ENCODE measurements at places on chromosomes 5 and 9.

- DNase-seq = no peak
Observed at GRCh38 chr9:120532891-120533290, 47.1 kb downstream of the CDK5RAP2 start.

DNA sequence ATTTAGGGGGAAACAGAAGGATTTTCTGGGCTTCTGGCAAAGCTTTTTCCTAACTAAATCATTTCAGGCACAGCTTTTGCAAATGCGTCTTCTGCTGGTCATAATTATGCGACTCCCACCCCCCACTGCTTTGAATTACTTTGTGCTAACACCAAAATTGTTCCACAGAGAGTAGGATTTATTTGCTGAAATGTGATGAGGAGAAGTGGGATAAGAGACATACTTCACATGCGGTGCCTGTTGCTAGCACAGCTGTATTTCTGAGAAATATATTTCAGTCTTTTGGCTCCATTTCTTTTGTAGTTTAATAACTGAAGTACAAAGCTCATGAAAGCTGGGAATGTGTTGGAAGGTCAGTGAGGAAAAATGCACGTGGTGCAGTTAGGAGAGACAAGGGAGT, 83.2 kb upstream of the TAS2R1 start:
- DNase-seq = no peak

- no peak for DNase-seq
Observed at GRCh38 chr9:124259158-124259808, 1.5 kb downstream of the NEK6 start.

DNA sequence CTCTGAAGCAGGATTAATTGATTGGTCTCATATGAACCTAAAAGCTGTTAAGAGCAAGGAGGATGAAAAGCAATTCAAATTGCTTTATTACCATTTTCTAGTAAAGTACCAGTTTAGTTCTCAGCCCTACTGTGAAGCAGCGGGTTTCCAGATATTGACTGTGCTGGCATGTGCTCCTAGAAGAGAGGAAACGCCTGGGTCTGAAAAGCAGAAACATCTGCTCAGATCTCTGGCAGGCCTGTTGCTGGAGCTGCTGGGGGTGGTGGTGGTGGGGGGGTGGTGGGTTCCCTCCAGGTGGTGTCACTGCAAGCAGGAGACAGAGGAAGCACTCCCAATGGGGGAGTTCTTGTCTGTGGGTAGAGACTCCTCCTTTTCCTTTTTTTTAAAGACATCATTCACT, 105.5 kb upstream of the ZNF462 start:
- DNase-seq = no peak

DNA sequence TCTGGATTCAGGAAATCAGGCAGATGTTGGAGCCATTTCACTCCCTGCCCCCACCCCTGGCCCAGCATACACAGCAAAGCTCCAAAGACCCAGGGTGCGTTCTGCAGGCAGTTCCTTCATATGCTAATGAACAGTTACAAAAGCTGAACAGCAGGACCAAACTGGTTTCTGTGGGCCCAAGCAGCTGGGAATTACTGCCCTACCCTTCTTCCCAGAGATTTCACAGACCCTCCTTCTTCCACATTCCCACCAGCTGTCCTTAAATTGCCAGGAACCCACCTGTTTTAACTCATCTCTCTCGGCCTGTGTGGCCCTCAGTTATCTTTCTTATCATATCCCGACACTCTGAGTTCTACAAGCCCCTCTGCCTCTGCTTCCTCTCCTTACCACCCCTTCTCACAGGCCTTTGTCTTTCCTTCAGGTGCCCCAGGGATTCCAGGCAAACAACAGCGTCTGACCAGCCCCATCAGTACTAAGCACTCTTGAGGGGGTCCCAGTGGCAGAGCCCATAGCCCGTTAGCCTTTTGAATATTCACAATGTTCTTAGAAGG, 10.6 kb upstream of the F2RL1 start:
- no peak for DNase-seq

- no peak for DNase-seq
Observed at GRCh38 chr5:157568222-157568621, 7.4 kb downstream of the ADAM19 start.

- DNase-seq = no peak
Observed at GRCh38 chr9:31210978-31211570, 1173.4 kb upstream of the ACO1 start.

DNA sequence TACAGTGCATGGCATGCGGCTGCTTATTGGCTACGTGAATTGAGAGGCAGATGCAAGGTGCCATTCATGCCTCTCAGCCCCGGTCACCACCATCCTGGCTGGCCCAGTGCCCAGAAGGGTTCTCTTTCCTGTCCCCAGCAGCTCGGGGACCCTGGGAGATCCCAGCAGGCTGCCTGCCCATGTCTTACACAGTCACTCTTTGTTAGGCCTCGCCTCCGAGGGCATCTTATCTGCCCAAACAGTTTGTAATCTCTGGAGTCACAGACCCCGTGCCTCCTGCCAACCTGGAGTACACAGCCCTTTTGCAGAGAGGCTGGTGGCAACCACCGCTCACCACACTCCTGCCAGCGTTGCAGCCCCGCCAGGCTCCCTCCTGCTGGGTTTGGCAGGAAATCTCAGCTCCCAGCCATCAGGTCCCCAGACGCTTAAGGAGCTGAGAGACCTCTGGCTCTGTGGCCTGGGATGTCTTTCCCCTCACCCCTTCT, 7.0 kb upstream of the AK1 start:
- no peak for DNase-seq

DNA sequence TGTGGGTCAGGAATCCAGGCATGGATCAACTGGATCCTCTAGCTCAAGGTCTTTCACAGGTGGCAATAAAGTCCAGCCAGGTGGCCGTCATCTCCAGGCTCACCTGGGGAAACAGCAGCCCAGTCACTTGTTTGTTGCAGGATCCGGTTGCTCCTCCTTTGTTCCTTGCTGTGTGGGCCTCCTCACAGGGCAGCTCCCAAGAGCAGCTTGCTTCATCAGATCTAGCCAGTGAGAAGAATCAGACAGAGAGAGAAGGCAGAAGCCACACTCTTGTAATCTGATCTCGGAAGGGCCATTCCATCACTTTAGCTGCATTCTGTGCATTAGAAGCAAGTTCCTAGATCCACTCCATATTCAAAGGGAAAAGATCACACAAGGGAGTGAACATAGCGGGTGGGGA, 3.2 kb upstream of the HSD17B3 start:
- DNase-seq = no peak

GRCh38 chr5:140202610-140203009, 27.6 kb downstream of the CYSTM1 start:
- no peak for DNase-seq

DNA sequence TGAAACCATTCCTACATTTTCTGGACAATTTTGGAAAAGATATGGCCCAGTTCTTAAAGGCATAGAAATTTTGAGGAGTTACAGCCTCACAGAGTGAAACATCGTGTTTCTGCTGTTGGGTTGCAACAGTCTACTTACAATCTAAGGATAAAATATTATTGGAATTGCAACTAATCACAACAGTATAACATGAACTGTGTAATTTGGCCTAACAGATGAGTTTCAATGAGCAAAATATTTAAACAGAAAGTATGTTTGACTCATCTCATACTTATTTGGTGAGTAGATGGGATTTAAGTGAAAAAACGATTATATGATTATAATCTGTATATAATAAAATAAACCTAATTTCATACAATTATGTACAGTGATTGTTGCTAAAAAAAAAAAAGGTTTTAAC, 1061.8 kb downstream of the CDH12 start:
- DNase-seq = no peak

DNA sequence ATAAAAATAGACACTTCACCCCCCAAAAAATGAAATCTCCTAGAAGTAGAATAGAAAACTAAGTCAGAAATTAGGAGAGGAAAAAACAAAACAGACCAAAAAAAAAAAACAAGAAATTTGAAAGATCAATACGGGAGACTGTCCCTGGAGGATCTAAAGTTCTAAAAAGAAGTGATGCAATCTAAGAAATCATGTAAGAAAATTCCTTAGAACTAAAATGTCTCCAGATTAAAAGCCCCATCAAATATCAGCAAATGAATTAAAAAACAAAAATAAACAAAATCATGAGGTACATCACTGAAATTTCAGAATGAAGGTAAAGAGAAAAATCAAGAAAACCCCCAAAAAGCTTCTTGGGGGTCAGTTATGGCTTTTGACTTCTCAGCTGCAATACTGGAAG, 13.5 kb downstream of the FNIP1 start:
- no peak for DNase-seq

GRCh38 chr5:81830596-81830995, 79.7 kb upstream of the SSBP2 start:
- DNase-seq = no peak

DNA sequence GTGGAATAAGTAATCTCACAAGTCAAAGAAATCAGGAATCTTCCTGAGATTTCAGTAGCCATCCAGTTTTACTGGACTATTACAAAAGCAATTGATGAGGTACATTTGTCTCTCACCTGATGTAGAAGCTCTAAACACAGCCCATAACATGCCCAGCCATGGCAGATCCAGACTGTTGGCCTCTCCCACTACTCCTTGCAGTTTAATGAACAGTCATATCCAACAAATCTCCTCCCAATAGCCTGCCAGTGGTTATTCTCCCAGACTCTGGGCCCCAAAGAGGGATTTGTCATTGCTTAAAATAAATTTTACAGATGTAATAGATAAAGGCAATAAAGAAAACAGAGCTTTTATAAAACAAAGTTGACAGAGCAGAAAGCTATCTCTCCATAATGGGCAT, 80.8 kb downstream of the ZNF608 start:
- DNase-seq = no peak

DNA sequence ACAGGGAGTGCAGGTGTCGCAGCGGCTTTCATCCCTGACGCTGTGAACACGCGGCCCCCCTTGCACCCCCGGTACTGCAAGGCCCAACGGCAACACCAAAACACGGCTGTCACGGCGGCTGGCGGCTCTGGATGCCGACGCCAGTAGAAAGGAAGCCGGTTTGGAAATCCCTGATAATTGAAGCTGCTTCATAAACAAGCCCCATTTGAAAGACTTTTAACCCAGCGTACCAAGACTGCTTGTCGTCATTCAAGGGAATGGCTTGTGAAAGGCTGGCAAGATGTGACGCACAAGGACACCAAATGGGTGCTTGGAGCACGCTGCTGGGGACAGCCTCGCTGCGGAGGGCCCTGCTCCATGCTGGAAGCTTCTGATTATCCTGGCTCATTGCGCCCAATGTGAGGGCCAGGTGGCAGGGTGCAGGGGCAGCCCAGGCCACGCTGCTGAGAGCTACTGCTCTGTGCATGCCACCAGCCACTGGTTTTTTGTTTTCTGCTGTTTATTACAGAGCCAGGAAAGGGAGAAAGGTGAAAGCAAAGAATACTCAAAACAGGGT, 63.1 kb downstream of the GTF3C4 start:
- no peak for DNase-seq

GRCh38 chr5:176995896-176996767, 10.4 kb downstream of the UIMC1 start:
- no peak for DNase-seq

DNA sequence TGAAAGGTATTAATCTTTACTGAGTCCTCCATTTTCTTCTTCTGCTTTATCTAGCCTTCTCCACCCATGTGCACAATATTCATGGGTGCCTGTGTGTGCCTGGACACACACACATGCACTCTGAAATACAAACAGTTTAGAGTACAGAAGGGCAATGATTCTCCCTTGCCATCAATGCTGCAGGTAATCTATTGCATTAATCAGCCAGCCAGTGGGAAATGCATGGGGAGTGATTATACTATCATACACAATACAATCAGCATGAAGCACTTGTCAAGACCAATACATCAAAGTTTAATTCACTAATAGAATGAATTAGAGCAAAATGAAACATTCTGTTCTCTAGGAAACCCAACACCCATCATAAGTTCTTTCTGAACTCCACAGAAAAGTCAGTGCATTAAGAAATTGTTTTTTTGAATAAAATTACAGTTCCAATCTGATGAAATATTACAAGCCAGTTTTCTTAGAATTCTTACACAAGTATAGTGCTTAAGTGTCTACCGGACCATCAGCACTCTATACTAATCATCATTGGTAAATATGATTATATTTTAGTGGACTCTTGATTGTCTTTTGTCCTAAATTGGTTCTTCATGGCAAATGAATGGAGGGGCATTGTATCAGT, 172.2 kb downstream of the ZSWIM6 start:
- DNase-seq = no peak

DNA sequence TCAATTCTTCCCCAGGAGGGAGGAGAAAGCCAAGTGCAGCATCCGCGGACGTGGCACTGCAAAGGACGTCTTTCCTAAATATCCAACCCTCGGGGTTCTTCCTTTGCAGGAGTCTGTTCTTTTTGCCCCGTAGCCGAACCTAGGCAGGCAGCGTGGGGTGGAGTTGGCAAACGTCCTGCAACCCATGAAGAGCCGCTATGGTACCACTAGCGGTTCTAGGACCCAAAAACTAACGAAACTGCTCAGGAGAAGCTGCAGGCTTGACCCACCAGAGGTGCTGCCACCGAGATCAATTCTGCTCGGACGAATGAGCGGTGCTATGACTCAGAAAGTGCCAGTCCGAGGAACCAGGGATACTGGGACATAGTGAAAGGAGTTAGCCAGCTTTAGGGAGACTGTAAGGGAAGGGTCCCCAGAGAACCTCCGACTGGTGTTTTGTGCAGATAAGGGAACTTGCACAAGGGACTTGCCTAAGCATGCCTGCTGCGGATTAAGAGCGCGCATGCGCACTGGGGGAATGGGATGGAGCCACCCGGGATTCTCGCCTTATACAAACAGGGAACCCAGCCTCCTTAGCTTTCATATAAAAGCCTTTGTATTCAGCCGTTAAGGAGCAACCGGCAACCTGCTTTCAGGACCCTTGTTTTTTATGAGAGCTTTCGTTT, 32.7 kb downstream of the ANXA2R start:
- DNase-seq = no peak

DNA sequence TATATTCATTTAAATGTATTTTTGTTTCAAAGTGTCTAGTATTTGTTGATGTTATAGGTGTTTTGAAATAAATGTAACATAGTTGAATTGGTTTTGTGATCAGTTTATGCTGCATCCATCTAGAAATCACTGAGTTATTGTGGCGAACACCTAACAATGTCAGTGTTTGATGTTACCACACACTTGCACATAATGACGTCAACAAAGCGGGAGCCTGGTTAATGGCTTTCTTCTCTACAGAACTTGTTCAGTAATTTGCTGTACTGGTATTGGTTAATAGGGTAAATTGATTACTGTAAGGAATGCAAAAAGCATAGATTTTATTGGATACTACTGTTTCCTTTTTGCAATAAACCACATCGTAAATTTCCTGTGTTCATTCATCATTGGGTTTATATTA, 133.0 kb downstream of the ATG10 start:
- no peak for DNase-seq
